SK-N-MC (cell line): ENCODE measurements at places on chromosomes 12 and 14.
A peak's percentile ranks its signal among the peaks of the same experiment; 100 is the strongest.

DNA sequence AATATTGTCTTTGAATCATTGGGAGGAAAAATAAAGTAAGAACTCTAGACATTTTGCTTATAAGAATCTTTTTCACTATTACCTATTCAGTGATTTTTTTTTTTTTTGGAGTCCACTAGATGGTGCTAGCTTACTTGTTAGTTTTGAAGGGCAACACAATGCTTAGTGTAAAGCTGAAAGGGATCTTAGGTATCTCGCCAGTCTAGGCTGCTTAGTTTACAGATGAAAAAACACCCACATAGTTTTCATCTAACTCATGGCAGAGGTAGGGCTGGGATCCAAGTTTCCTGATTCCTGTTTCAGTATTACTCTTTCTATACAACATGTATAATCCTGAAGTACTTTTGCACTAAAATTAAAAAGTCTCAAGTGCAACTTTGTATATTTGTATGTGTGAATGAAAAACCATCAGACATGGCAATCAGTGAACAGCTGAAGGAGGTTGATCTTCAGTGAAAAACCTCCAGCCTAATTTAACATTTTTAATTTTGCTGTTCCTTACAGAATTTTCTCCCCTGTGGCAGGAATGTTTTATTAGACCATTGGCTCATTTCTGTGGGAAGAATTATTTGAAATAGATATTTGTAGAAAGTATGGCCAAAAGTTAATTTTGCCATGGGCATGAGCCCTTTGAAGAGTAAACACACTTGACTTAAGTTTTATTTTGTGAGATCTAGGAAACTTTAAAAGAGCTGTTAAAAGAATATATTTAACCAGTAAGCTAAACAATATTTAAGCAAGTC is 40.7 kb downstream of the LRRIQ1 start:
- peak; percentile 71 for DNase-seq

- DNase-seq, result no peak
These were observed 25.2 kb downstream of the SERPINA1 start for GRCh38 chr14:94363151-94363624.

- no peak for DNase-seq
These were observed 28.1 kb downstream of the SPRING1 start for GRCh38 chr12:116709768-116710167.

DNA sequence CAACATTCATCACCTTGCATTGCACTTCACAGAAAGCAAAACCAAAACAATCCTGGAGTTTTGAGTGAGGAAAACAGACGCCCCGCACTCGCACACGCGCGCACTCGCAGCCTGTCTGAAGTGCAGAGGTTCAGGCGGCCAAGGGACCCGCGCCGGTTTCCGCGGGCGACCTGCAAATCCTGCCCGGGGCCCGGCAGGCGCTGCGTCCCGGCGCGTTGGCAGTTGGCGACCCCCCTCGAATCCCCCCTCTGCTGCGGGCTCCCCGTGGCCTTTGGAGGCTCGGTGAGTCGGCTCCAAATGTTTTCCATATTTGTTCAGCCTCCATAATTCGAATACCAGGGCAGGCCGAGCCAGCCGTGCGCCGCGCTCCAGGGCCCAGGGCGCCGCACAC is at the start of gene SSPN:
Gene SSPN, plus strand, starts transcription at position 324 of the 391 bp plus-strand sequence. CDS start 100 bp downstream, outside the sequence.
- DNase-seq, result no peak

DNA sequence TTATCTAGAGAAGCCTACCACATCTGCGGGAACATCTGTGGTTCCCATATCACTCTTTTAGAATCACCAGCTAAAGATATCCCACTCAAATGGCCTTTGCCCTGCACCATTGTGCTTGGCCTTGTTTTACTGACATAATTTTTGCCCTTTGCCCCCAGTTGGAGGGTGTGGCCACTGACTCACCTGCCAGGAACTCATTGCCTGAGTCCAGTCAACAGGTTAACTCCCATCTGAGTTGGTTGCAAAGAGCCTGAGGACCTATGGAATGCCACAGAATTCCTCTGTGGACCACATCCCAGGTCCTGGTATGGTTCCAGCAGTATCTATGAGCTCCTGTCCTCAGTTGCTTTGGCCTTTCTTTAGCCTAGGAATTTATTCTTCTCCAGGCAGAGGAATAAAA is 55.7 kb upstream of the PTGR2 start:
- DNase-seq, result no peak

DNA sequence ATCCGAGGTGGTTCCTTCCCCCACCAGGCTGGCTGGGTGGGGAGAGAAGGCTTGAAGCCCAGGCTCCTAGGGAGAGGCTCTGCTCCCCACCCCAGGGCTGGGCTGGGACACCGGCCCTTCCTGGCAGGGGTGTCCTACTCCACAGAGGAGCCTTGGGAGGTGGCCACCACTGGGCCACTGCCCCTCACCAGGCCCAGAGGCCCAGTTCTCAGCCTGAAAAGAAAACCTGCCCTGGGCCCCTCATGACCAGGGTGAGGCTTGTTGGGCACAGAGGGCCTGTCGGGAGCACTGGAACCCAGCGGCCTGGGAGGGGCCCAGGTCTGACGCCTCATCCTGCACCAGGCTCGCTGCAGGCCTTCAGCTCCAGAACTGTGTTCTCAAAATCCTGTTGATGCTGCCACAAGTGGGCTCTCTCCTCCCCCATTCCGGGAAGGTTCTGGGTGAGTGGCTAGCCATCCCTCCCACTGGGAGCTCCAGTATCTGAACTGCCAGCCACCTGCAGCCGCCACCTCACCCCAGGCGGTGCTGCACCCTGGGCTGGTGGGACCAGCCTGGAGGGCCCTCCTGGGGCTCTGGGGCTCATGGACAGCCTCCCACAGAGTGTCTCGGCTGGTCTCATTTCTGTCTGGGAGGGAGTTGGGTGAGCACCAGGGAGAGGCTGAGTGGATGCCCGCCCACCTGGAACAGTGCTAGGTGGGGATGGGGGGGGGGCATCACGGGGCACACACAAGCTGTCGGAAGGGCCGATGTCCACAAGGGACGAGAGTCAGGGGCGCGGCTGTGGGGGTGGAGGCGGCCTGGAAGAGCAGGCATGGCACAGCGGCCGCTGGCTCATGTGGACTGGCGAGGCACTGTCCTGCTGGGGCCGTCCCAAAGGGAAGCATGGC is 11.8 kb downstream of the BAG5 start:
- no peak for DNase-seq

- no peak for DNase-seq
These were observed 63.8 kb downstream of the C12orf42 start for GRCh38 chr12:103431950-103432349.

GRCh38 chr14:81172881-81173280 is 47.9 kb downstream of the GTF2A1 start:
- no peak for DNase-seq

DNA sequence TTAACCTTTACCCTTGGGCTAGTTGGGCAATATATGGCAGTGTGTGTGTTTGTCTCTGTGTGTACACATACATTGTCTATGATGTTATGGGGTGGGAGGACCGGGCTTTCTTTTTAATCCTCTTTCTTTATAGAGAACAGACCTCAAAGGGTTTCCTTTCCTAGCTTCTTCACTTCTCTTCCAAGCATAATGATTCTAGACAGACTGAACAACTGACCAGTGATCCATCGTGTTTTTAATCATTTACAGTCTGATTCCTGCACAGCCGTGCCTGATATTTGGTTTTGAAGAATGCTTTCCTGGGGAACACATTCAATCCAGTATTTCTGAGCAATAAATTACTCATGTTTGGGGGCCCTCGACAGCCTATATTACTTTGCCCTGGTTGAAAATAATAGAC is 481.1 kb upstream of the DCN start:
- DNase-seq, result no peak

DNA sequence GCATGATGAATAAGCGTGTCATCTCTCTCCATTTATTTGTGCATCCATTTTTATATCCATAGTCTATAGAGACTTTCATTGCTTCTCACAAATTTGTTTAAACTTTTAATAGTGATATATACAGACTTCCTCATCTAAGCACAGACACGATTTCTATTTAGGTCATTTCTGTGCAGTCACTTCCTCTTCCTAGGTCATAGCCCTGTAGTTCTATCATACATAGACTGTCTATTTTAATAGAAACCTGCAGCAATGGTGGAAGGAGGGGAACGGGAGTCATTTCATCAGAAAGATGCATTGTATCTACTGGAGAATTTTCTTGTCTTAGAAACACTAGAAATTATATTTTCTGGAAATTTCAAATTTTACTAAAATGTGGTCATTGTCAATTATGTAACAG is 133.4 kb upstream of the FGD4 start:
- DNase-seq, result no peak

DNA sequence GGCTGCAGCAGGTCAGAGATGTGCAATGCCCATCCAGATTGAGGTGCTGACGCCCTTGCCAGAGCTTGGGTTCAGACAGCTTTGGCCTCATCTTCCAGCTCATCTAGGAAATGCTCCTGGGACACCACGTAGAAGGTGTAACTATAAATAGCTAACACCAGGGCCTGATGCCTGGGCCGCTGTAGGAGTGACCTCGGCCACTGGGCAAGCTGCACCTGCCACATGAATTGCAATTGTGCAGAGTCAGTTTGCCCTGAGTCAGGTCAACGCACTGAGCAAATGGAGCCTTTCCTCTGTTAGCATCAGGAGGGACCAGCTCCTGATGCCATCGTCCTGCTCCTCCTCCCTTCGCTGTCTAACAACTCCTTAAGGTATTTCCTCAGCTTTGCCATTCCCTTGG is 17.4 kb upstream of the DNM1L start:
- DNase-seq, result no peak

GRCh38 chr12:100959481-100959880 is 164.9 kb downstream of the ANO4 start:
- no peak for DNase-seq

- DNase-seq, result no peak
These were observed 449 bp upstream of the LTBP2 start for GRCh38 chr14:74612350-74613021.

DNA sequence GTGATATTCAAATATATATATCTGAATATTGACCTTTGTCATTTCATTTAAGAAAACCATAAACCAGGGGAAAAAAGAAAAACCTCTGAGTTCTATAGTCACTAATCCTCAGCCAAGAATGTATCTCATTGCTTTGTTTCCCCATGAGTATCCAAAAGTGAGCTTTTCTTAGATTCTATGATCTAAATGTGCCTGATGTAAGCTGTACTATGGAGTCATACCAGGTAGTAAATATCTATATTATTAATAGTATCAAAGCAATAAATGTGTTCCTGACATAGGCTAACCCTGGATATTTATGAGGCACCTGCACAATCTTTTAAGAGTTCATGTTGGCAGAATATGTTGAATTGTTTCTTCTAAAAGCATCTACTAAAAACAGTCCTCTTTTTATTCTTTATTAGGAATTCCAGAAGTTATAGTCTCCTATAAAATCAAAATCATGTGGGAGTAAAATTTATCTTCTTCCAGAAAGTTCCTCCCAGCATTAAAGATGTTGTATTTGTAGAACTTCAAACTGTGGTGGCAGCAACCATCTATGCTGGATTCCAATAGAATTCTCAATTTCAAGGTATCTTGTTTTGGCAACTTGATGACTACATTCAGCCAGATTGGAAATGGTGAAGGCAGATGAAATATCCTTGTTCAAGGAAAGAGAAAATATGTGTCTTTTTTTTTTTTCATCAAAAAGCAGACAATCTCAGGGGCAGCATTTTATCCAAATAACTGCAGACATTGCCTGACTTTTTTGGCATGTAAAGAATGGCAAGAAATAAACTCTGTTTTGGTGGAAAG is 139.7 kb upstream of the RASSF8 start:
- no peak for DNase-seq

- no peak for DNase-seq
These were observed 336.0 kb upstream of the SOX5 start for GRCh38 chr12:24285448-24285847.

DNA sequence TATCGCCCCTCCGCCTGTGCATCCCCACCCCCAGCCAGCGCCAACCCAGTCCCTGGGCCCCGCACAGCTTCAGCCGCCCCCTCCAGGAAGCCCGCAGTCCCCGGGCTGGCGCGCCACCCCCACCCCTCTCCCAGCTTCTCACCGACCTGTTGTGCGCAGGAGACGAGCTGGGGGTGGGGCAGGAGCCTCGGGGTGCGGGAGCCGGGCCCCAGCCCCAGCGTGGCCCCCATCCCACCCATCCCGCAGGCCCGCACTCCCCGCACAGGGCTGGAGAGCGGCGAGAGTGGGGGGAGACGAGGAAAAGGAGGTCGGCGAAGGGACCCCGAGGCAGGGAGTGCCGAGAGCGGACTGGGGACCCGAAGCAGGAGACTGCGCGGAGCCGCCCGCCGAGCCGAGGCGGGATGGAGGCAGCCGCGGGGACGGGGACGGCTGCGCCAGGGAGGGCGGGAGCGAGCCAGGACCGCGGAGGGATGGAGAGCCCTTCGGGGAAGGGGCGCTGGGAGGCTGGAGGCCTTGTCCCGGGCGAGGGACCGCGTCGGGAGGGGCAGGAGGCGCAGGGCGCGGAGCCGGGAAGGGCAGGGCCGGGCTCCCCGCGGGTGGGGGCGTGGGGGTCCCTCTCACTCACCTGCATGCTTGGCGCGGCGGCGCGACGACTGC is 498 bp downstream of the PIANP start:
- DNase-seq, result no peak

DNA sequence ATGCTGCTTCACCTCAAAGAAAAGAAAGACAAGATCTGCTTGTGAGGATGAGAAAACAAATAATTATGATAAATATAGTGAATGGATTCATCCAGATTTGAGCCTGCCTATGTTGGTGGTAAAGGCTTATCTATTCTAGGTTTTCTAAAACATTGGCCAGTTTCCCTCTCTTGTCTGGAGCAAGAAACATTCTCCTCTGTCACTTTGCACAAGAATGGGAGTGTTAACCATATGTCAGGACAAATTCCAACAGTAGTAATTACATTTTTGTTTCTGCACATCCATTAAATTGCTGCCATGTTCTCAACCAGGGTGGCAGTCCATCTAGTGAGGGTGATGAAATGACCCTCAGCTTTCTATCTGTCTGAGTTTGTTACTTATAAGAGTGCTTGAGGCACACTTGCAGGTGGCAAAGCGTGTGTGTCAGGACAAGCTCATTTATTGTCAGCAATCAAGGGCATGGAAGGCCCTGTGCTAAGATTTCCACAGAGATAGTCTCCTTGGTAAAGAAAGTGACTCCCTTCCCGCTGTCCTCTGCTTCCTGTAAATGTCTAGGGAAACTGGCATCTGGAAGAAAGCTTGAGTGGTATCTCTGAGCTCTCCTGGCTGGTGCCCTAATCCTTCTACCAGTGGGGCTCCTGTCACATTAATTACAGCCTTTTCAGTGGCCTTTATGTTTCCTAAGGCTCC is 502.1 kb upstream of the FLRT2 start:
- no peak for DNase-seq

- no peak for DNase-seq
These were observed 44.4 kb downstream of the PLEKHG7 start for GRCh38 chr12:92747151-92747550.

DNA sequence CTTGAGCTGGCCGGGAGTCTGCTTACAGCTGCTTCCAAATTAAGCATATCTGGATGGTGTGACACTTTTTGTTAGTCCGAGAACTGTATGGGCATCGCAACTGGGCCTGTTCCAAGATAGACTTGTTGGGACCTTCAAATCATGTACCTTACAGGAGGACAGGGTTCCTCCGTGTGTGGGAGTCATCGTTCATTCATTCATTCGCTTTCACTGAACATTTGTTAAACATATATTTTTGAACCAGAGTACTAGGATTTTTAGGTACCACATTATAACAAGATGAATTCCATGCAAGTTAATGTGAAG is 387 bp upstream of the IPO8 start:
- DNase-seq, result no peak
